ENCODE measurements at places on chromosomes 7 and 10.

DNA sequence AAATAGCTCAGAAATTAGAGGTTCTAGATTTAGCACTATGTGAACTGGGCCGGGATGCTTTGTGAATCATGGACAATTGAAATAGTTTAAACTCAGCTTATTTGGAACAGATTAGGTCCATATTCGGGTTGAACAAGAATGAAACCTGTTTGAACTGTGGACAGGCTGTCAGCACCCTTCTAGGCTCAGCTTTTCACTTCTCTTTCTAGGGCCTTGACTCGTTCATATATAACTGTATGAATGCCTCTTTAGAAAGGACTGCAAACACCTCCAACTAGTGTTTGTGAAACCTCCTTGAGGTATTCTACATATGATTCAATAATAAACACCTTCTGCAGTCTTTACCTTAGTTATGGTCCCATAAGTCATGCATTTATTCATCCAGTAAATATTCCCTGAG, 115.6 kb downstream of the REEP3 start:
- no peak for DNase-seq

- no peak for DNase-seq
Observed at GRCh38 chr10:2944788-2945187, 122.6 kb upstream of the PFKP start.

- DNase-seq, result no peak
Observed at GRCh38 chr7:28112883-28113540, 67.6 kb downstream of the JAZF1 start.

DNA sequence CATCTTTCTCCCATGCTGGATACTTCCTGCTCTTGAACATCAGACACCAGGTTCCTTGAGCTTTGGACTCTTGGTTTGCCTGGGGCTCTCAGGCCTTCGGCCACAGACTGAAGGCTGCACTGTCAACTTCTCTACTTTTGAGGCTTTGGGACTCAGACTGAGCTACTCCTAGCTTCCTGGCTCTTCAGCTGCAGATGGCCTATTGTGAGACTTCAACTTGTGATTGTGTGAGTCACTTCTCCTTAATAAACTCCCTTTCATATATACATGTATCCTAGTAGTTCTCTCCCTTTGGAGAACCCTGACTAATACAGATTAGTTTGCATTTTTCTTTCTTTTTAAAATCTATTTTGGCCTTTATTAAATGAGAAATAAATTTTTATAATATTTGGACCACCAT, 276.2 kb upstream of the SEMA3C start:
- DNase-seq, result no peak

DNA sequence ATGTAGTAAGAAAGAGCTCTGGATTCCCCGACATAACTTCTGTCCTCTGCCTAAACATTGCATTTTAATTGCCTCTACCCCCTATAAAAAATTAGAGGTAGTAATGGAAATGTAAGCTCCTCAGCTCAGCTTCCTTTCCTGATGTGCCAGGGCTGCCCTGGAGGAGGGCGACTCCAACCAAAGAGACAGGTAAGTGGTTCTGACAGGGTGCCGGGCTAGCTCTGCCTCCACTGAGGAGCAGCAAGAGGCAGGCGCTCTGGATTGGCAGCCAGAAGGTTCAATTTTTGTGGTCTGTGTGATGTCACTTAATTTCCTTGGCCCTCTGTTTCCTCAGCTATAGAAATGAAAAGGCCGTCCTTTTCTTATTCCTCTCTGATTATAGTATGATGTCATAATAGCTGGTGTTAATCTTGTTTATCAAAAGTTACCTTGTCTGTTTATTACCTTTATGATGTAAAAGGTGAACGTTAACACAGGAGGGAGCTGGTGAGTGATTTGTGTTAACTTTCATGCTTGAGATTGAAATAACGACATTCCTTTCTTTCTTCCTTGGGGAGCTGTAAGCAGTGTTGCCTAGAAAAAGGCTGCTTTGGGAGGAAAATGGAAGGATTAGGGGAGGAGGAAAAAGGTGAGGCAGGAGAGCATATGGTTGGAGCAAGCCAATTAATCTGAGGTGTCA, 51.8 kb downstream of the ANLN start:
- DNase-seq, result no peak

DNA sequence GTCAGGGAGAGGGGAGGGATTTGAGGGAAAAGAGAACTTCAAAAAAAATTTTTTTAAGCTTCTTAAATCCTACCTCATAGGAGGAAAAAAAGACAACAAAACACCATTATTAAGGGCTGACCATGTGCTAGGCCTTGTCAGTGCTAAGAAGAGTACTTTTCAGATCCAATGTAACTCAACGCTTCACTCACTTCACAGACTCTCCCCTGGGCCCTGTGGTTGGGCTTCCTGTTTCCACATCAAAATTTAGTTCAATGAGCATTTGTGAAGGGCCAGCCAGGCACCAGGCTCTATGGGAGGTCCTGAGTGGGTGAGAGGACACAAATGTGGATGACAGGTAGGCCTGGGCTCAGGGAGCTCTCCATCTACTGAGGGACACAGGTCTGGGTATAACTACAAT, 249.8 kb downstream of the PTEN start:
- no peak for DNase-seq

GRCh38 chr10:91424016-91424415, 13.9 kb downstream of the HECTD2 start:
- no peak for DNase-seq

- no peak for DNase-seq
Observed at GRCh38 chr7:117564627-117565026, 84.8 kb downstream of the CFTR start.

- no peak for DNase-seq
Observed at GRCh38 chr10:58109731-58110130, 158.0 kb downstream of the IPMK start.

DNA sequence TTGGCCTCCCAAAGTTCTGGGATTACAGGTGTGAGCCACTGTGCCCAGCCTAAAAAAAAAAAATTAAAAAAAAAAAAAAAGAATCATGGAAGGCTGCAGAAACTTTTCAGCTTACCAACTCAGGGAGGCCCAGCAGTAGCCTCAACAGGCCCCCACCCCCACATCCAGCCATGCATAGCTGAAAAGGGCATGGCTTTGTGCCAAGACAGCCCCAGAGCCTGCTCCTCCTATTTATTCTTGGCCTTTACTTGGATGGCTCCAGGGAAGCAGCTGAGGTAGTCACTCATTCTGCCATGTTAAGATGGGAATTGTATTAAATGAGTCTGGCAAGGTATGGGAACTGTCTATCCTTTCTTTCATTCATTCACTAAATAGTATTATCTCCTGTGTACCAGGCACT, 13.7 kb upstream of the CNNM2 start:
- no peak for DNase-seq

GRCh38 chr10:1293636-1294435, 237.7 kb downstream of the WDR37 start:
- DNase-seq, result no peak

GRCh38 chr10:124671486-124672075, 72.6 kb downstream of the FAM53B start:
- no peak for DNase-seq

DNA sequence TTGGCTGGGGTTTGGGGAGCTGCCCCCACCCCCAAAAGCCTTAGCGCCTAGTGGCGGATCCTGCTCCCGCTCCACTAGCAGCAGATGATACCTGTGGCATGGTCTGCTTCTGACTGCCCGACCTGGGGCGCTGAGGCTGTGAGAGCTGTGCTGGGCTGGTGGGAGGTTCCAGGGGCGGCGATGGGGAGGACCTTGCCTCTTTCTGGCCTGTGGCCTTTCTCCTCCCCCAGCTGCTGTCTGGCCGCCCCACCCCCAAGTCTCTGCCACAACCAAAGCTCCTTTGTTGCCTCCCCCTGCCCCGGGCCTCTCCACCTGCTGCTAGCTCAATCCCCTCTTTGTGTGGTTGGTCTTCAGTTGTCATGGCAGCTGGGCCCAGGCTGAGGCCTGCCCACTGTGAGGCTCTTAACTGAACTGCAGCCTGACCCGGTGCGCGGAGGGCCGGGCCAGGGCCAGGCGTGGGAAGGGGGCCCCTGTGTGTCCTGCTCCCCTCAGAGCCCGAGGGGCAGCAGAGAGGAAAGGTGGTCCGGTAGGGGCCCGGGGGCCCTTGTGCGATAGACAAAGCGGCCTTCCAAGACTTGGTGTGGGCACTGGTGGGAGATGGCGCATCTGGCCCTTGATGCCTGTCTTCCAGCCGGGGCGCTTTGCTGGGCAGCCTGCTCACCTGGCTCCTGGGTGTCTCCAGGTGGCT, 4.7 kb downstream of the ZNF775 start:
- DNase-seq, result no peak

GRCh38 chr10:8359467-8359866, 305.0 kb downstream of the GATA3 start:
- DNase-seq, result no peak

GRCh38 chr7:24158975-24159374, 125.0 kb upstream of the NPY start:
- DNase-seq, result no peak

GRCh38 chr7:131769241-131769640, 212.8 kb upstream of the PODXL start:
- no peak for DNase-seq

- no peak for DNase-seq
Observed at GRCh38 chr10:132332433-132332754, 401 bp downstream of the LRRC27 start.

- peak; percentile 69 for DNase-seq
Observed at GRCh38 chr10:100346765-100347567, at the start of gene SCD. TSS of gene SCD (plus strand) at chr10:100347233. CDS start at chr10:100347505, 272 bp downstream.

DNA sequence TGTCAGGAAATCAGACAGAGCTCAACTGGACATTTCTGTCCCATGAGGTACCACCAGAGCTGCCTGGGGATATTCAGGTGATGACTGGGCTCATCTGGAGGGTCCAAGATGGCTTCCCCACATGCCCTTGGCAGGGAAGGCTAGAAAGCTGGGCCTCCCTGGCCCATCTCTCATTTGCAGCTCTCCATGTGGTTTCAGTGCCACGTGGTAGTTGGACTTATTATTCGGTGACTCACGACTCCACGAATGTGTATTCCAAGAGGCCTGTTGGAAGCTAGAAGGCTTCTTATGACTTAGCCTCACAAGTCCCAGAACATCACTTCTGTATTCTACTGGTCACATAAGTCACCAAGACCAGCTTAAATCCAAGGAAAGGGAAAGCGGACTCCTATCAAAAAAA, 22.8 kb downstream of the NSMCE4A start:
- DNase-seq, result no peak

GRCh38 chr10:6984971-6985370, 404.9 kb upstream of the PRKCQ start:
- DNase-seq, result no peak

DNA sequence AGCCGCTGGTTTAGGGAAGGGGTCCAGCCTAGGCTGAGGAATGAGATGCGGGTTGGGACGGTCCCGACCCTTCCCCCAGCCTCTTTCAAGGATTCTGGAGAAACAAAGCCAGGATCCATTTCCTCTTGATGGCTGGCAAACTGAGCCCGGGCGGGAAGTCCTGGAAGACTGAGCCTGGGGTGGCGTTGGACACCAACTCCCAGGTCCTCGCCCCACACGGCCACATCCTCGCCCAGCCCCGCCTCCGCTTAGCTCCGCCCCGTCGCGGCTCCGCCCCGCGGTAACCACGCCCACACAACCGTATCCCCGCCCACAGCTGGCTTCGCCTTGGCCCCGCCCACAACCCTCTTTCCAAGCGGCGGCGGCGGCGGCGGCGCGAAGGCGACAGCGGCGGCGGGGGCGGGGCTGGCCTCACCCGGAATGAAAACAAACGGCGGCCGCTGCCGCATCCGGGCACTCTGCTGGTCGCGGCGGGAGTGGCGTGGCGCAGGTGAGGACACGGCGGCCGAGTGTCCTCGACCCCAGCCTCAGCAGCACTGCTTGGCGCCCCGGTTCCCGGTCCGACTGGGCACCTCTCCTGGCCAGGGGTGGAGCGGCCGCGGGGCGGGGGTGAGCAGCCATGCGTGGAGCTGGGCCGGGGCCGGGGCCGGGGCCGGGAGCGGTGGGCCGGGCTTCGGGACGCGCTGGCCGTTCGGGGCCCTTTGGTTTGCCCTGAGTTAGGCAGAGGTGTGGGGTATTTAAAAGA, at the start of gene NUB1:
TSS of gene NUB1 (plus strand) at position 456 of the 745 bp plus-strand sequence. CDS start 3,538 bp downstream, outside the sequence.
- DNase-seq, result peak; percentile 83

- DNase-seq, result no peak
Observed at GRCh38 chr10:58384544-58384998, 639 bp upstream of the TFAM start.

DNA sequence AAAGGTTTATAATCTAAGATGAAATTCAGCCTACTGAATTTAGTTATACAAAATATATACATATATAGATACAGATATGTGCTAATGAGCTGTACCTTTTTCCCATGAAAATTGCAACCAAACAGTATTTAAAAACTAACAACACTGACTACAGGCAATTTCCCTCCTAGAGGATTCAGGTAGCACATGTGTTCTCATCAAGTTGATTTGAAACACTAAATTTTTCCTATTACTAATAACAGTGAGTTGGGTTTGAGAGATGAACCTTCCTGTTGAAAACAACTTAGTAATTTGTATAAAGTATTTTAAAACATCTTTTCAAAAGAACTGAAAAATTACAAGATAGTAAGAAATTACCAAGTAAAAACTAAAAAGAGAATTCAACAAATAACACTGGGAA, 51.5 kb downstream of the COA1 start:
- no peak for DNase-seq

GRCh38 chr7:50626286-50626685, 61.1 kb upstream of the DDC start:
- DNase-seq, result no peak
